Activated CD4-positive, alpha-beta T cell treated with anti-CD3 and anti-CD28 coated beads for 36 hours (primary cell): ENCODE measurements at places on chromosomes 6 and 20.
A peak's percentile ranks its signal among the peaks of the same experiment; 100 is the strongest.

DNA sequence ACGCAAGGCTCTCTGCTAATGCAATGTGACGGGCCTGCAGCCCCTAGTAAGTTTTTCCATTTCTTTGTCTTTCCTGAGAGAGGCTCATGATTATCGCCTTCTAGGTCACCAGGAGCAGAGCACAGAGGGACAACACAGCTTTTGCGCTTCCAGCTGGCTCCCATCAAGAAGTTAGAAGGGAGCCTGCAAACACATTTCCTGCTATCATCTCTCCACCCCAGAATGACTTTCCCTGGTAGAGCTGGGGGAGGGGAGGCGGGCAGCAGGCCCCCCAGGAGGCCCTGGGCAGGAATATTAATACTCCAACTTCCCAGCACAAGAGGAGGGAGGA is 35.7 kb upstream of the CCDC167 start:
- DNase-seq: no peak

DNA sequence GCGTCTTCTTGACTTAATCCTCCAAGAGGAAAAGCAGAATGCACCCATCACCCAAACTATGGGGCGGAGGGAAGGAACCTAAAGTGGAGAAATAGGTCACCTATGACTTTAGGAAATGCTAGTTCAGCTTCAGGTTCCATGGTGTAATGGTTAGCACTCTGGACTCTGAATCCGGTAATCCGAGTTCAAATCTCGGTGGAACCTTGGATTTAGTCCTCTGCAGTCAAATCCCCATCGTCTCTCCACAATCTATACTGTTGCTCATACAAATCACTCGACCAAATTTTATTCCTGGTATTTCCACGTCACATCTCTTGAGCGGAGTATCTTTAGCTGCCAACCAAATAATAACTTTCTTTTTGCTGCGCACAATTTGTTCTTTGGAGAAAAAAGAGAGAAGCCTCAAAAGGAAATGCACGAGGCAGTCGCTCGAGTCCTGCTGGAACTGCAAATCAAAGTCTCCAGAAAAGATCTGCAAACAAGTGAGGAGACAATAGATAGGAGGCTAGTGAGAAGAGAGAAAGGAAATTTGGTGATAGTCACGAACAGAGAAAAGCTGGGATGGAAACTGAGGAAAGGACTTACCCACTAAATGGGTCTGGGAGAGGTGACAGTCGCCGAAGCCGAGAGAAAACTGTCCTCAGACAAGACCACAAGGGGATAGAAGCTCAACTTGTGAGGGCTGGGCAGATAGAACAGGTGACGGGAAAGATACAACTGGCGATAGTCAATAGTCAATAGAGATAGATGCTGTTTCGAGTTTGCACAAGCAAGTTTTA is 16.6 kb downstream of the POM121L2 start:
- DNase-seq: no peak

- DNase-seq: peak; percentile 77
Measured at GRCh38 chr6:1381481-1382330, 7.7 kb upstream of the FOXF2 start.

- DNase-seq: peak; percentile 81
Measured at GRCh38 chr6:14665827-14666724, 548.5 kb downstream of the CD83 start.

- no peak for DNase-seq
Measured at GRCh38 chr6:34223381-34223955, 13.2 kb upstream of the HMGA1 start.

DNA sequence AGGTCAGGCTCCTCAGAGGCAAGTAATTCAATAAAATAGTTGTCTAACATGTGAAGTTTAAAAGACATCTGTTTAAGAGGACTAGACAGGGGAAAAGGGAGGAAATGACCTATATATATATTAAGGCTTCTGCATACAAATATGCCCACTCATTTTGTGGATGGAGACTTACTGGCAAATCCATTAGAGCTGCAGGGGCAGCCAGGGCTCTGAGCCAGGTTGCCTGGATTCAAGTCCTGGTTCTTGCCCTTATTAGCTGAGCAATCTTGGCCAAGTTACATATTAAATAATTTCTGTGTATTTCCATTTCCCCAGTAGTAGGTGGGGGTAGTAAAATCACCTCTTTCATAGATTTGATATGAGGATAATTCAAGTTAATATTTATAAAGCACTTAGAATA is 287.0 kb upstream of the RIMS1 start:
- DNase-seq: no peak

DNA sequence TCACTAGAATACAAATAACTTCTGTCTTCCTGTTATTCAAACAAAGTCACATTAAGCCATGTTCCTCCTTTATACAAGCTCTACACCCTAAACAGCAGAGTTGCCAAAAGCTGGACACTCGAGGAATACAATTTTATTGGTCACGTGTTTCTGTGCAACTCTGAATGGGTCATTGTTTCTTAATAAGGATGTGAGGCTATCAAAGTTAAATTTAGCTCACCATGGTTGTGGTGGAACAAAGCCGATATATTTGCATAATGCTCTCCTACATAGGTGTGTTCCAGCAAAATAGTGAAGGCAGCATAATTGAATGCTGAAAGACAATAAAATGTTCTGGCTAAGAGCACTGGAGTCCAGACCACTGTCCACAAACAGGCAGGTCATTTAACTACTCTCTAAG is 36.9 kb upstream of the CD2AP start:
- DNase-seq: no peak

- no peak for DNase-seq
Measured at GRCh38 chr20:951384-952169, 35.4 kb upstream of the ANGPT4 start.

GRCh38 chr6:27251112-27251605 is 3.7 kb downstream of the PRSS16 start:
- DNase-seq: peak; percentile 86

DNA sequence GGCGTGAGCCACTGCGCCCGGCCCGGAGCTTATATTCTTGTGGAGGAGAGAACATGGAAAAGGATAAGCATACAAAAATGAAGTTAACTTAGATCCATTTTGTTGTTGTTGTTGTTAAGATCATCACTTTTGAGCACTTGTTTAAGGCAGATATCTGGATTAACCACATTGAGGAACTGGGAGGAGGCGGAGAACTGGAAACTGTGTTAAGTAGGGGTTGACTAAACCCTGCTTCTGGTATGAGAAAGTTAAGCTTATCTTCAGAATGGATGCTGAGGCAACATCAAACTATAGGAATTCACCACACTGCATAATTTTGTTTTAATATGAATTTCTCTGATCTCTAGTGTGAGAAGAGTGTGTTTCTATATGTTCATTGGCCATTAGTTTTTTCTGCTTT is 57.6 kb downstream of the GCNT2 start:
- DNase-seq: no peak

DNA sequence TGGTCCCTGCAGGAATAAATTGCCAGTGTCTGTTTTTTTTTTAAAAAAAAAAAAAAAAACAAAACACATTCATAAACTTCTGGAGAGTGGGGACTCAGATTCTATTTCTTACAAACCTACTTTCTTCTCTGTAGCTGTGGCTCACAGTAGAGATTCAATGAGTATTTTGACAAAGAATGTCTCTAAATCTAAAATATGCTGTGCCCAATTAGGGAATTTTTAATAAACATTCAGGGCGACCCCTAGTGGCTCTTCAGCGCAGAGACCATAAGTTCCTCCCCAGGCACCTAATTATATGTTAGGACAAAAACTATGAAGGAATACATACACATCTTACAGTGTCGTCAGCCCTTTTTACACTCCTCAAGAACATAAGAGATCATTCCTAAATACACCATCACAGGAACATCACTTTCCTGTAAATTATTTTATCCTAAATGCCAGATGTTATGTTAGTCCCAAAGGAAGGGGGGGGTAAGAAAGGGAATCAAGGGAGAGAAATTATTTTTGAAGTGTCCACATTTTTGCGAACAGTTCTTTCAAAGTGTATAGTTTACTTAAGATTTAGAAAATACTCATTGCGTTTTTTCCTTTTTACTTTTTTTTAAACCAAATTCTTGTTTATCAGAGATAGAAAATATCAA is 21.8 kb upstream of the NAA20 start:
- peak; percentile 56 for DNase-seq

DNA sequence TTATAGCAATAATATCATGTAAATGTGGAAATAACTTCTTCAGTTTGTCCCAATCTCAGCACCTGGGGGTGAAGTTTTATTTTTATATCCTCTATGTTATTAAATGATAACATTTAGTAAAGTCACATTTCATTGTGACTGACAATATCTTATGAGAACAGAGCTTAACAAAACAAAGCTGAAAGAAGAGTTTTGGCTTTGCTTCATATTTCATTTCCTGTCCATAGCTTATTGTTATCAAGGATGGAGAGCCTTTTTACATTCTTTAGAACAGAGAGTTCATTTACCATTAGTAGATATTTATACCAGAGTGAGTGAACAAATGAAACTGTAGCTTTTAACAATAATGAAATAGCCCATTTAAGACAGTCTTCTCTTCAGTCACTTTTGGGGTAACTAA is 231.9 kb upstream of the SGK1 start:
- no peak for DNase-seq

GRCh38 chr6:160118620-160119229 is 2.9 kb upstream of the SLC22A1 start:
- no peak for DNase-seq

DNA sequence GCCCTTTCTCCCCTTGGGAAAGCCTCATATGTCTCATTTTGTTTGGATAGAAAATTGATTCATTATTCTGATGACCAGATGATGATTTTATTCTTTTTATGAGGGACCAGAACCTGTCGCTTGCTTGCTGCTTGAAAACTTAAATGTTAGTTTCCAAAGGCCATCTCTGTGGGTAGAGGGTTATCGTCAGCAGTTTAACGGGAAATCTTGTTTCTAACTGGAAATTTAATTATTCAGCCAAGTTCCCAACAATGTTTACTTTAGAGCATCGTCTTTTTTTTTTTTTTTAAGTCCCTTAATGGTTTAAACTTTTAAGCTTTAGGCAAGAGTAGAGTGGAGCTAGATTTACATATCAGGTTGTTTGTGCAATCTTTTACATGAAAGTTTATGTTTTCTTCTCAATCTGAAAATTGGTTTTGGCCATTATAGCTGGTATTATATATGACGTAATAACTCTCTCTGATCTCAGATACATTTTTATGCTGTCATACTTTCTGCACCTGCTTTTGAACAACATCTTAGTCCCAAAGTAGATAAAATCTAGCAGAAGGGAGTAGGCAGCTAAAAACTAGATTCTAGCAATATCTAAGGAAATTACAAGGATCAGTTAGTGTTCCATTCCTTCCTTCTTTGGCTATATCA is 93.9 kb downstream of the FOXO3 start:
- DNase-seq: no peak

DNA sequence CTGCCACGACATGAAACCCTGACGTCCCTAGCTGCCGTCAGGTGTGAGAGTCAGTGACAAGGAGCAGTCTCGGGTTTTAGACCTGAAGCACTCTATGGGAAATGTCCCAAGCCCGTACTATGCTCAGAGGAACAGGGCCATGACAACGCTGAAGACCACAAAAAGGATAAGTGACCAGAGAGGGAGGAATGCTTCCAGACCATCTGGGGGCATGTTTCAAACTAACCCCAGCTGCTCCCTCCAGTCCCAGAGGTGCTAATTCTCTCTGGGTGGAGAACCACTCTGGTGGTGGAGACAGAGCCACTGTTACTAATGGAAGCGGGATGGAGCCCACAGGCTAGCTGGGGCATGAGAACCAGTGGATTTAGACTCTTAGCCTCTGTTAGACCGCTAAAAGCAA is 8.7 kb downstream of the AURKA start:
- no peak for DNase-seq

DNA sequence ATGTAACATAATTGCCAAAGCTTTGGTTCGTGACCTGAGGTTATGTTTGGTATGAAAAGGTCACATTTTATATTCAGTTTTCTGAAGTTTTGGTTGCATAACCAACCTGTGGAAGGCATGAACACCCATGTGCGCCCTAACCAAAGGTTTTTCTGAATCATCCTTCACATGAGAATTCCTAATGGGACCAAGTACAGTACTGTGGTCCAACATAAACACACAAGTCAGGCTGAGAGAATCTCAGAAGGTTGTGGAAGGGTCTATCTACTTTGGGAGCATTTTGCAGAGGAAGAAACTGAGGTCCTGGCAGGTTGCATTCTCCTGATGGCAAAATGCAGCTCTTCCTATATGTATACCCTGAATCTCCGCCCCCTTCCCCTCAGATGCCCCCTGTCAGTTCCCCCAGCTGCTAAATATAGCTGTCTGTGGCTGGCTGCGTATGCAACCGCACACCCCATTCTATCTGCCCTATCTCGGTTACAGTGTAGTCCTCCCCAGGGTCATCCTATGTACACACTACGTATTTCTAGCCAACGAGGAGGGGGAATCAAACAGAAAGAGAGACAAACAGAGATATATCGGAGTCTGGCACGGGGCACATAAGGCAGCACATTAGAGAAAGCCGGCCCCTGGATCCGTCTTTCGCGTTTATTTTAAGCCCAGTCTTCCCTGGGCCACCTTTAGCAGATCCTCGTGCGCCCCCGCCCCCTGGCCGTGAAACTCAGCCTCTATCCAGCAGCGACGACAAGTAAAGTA is 547 bp upstream of the ESR1 start:
- DNase-seq: no peak

DNA sequence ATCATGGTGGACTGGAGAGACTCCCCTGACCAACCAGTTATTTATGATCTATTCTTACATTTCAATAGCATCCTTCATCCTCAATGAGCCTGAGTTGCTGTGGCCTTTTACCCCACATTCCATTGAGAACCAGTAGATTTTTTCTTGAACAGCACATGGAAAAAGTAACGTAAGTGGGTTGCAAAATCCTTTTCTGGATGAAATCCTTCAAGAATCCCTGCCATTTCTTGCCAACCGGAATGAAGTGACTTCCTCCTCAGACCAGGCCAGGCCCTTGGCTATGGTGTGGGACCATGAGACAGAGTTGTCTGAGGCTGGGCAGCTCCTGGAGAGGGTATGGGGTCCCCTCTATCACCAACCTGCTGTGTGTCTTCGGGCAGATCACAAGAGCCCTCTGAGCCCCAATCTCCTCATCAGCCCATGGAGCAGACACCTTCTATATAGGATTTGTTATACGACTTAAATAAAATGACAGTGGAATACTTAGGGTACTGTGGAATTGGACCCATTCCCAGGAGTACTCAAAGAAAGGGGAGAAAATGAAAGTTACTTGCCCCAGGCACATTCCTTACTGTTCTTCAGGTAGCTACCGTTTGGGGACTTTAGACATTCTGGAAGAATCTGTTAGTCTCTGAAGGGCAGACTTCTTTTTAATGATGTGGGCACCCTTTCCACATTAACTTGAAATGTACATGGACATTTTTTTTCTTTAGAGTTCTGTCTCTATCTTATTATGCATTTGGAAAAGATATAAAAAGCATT is 10.9 kb downstream of the EYA2 start:
- DNase-seq: no peak

- no peak for DNase-seq
Measured at GRCh38 chr6:108145639-108146038, 20.2 kb upstream of the NR2E1 start.
